NCI-H2171 treated with DMSO at 0.1 percent for 48 hours (cell line): ENCODE measurements at places on chromosomes 5 and 9.

DNA sequence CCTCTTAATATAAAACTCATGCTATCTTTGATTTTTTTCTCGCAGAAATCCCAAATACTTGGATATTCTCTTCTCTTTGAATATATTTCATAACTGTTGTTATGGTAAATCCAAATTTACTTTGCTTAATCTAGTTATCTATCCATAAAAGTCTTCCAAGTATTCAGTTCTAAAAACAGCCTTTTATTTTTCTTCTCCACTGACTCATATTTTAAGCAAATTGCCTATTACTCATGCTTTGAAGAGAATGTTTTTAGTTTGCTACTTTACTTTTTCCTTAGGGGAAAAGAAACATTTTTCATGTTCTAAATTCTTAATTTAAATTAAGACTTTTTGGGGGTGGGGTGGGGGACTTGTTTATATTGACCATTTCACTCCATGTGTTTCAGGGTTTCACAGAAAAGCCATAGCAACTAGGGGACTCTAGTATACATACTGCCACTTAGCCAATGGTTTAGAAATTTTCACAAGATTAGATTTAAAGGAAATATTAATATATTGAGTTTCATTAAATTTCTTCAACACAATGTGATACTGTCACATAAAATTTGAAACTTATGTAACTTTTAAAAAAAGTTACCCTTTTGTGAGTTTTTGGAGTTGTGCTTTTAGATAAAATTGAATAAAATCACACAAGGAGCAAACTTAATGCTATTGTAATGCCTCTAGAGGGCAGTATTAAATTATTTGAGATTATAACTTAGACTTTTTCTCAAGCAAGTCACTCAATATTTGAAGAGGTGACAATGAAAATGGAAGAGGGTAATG lies 545.8 kb upstream of the ARRDC3 start:
- peak; percentile 37 for DNase-seq

- no peak for DNase-seq
Measured at GRCh38 chr5:75006865-75007822, 45.2 kb downstream of the GCNT4 start.

GRCh38 chr5:68415177-68416085 lies 199.9 kb downstream of the PIK3R1 start:
- no peak for DNase-seq

GRCh38 chr5:54900984-54901725 lies 84.2 kb downstream of the ESM1 start:
- peak; percentile 58 for DNase-seq

- DNase-seq = no peak
Measured at GRCh38 chr5:135085133-135085935, 51.3 kb upstream of the PITX1 start.

DNA sequence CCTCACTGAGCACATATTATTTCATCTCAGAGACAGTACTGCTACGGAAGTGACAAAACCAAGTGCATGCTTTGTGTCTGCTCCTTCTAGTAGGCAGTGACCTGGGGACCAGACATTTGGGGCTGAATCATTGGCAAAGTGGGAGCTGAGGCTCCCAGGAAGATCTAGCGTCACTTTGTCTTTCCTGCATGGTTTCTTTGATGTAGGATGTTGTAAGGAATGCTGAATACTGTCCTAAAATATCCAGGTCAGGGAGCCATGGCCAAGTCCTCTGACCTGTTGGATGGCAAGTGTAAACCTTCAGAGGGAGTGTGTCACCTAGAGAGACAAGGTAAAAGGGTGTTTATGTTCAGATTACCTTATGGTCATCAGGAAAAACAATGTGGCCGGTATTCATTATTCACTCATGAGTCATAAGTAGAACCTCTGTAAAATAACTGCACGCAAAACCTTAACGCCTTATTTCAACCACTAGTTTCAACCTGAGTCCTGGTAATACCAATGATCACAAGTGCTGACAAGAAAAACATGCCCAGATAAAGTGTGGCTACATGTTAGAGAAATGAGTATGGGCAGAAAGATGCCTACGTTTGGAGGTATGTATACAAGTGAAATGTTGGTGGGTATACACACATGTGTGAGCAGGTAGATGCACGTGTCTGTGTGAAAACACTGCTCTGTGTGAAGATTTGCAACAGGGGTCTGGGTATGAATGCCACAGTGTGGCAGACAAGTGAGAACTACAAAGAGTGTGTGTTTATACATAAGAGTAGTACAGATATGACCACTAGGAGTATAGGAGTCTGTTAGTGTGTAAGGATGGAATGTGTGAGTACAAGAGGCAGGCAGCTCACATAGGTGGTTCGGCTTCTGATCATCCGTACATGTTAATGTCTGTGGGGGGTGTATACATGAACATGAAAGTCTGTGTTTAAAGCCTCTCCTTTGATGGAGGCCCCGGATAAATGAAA lies 263.9 kb downstream of the SPOCK1 start:
- DNase-seq = no peak

DNA sequence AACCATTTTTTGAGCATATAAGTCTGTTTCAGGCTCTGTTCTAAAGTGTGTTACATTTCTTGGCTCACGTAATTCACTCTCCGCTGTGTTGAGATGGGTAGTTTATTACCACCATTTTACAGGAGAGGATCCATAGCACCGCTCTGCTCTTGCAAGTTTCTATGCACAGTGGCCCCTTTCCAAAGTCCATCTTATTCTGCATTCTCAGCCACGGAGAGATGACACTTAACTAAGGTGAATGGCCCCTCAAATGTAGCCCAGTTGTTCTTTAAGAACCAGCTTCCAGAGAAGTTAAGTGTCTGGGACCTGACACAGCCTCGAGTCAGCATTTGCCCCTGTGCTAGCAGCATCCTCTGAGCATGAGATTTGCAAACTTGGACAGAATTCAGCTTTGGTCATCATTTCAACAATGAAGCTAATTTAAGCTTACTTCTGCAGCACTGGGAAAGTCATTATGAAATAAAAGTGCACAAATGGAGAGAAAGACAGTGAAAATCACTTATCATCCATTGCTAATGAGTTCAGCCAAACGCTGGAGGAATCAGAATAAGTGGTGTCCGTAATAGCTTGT lies 61.9 kb downstream of the FAM78A start:
- DNase-seq = no peak

DNA sequence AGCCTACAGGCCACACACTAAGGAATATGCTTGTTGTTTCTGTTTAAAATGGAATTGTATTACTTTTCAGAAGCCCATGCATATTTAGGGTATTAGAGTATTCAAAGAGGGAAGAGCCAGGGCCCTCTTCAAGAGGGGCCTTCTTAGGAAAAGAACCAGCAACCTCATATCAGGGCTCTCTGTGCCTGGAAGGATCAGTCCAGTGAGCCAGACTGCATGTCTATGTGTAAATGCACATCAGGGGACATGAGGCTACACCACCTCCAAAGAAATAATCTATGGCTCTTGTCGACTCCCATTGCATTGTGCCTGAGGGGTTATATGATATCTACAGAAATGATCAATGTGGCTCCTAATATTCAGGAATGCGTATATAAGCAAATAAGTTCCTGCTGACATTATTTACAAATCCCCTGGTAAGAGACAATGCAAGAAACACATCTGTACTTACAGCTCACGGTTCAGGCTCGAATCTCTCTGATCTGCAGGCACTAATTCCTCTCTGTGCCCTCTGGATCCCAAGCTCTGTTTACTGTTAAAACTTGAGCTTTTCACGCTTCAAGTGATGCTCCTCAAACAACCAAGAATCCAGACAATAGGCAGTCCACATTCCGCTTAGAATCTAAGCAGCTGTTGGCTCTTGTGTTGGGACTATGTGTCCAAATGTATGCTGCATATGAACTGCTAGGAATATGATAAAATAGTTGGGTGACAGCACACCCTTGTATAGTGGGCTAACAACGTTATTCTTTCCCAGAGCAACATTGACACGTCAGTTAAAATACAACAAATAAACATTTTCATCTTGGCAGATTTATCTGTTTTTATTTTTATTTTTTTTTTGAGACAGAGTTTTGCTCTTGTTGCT lies 150.2 kb upstream of the KLF9 start:
- DNase-seq = no peak

DNA sequence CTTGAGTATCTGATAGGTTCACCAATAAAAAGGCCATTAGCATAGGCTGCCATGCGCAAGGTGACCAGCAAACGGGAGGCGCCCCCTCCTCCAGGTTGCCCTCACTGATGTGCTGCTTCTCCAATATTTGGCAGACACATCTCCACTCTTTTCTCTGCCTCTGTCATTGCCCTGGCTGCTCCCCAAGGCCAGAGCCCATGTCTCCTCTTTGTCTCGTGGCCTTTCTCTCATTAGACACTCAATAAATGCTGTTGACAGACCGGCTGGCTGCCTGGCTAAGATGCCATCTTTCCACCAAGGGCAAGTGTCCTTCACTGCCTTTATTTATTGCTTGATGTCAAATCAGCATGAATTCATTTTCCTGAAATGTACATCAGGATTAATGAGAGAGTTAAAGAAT lies 404.0 kb upstream of the KIF2A start:
- DNase-seq = no peak

- DNase-seq = no peak
Measured at GRCh38 chr9:8534828-8535227, 735.2 kb upstream of the DMAC1 start.

DNA sequence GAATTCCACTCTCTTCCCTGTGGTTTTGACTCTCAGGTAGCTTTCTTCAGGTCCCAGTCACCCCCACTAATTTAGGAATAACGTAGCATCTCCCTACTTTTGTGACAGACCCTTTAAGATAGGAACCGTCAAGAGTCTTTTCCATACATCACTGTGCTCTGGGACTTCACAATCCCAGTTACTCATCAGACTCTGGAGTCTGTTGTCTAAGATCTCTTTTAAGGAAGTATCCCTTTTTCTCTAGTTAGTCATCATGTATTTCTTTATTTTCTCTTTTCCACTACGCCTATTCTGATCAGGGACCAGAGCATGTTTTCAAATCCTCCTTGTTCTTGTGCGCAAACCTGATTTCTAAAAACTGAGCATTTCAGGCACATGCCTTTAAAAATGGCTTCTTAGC lies 143.0 kb downstream of the GOLPH3 start:
- no peak for DNase-seq

- DNase-seq = no peak
Measured at GRCh38 chr5:154783774-154784460, 28.7 kb downstream of the LARP1 start.

DNA sequence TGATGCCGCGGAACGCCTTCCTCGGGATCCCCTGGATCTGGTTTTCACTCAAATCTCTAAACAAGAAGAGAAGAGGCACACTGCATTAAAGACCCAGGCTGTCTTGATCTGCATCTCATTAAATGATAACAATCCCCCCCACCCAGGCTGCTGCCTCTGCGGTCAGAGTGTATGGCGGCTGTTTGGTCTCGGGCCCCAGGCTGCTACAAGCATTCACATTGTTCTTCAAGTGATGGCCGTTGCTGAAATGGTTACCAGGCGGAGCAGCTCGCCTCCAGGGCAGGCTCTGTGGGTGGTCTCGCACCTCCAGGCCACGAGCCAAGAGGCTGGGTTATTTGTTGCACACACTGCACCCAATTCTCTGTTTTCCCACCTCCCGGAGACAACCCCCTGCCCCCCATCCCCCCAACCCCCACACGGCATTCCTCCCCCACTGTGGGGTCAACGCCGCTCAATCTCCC lies 304.1 kb upstream of the PANK3 start:
- no peak for DNase-seq

- DNase-seq = no peak
Measured at GRCh38 chr9:100557053-100557452, 20.8 kb upstream of the CAVIN4 start.

DNA sequence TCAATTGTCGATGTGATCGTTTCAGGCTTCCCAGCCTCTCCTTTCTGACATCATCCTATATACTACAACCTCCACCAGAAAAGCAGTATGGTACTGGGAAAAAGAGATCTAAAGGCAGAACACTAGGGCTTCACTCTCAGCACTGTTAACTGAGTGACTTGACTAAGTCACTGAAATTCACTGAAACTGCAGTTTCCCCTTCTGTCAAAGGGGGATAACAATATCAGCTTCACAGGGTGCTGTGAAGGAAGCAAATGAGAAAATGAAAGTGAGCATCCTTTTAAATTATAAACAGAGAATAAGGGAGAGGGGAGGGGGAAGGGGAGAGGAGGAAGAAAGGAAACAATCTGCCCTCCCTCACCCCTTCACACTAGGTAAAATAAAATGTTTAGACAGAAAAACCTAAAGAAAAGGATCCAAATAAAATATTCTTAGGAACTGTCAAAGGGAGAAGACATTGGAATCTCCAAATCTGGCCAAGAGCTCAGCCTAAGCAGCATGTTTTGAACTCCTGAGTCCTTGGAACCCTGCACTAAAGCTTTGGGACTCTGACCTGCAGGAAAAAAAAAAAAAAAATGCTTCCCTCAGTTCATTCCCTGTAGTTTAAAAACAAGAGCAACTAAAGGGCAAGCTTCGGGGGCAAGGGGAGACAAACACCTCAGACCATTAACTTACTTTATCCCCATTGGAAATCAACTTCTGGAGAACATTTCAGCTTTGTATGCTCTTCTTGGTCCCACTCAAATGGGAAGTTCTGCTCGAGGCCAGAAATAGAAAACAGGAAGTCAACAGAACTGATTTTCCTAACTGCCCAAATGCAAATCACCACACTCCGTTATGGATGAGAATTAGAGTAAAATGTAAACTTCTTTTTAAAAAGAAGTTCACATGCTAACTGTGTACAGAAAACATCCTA lies 178.3 kb downstream of the DEPDC1B start:
- DNase-seq = no peak

DNA sequence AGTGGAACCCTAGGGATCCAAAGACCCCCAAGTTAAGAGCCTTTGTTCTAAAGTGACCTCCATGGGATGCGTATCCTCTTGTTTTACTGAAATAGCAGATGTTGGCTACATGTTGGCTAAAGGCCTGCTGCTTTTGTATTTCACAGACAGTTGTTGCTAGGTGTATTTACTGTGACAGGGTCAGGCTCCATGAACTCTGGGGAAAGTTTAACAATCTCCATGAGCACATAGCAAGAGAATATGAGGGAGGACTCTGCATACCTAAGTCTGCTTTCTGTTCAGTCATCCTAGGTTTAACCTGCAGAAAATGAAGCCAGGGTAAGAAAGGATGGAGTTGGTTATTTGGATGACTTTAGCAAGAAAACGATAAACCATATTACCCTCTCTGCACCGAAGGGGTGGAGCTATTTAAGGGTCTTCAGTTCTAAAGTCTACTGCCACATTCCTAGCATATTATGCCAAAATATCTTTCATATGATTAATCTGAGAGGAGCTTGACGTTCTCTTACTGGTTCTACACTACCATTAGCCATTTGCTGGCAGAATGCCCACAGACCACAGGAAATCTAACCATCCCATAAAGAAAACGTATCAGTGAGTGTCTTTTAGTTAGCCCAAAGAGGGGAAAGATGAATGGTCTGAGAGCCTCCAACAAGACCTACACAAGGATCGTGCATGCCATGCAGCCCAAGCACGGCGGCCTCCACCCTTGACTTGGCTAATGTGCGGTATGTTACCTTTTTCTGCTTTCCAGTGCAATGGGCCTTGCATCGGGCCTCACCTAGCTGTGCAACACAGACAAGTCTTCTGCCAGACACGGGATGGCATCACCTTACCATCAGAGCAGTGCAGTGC lies 127.8 kb downstream of the SAXO1 start:
- DNase-seq = no peak

GRCh38 chr5:112762113-112762810 lies 24.6 kb downstream of the APC start:
- DNase-seq = no peak
